ENCODE measurements at places on chromosomes 16 and 17. TPM values are rescaled to one million over a fixed set of nuclear protein-coding genes. Genes with fewer than 3 reads are reported as not detected.

DNA sequence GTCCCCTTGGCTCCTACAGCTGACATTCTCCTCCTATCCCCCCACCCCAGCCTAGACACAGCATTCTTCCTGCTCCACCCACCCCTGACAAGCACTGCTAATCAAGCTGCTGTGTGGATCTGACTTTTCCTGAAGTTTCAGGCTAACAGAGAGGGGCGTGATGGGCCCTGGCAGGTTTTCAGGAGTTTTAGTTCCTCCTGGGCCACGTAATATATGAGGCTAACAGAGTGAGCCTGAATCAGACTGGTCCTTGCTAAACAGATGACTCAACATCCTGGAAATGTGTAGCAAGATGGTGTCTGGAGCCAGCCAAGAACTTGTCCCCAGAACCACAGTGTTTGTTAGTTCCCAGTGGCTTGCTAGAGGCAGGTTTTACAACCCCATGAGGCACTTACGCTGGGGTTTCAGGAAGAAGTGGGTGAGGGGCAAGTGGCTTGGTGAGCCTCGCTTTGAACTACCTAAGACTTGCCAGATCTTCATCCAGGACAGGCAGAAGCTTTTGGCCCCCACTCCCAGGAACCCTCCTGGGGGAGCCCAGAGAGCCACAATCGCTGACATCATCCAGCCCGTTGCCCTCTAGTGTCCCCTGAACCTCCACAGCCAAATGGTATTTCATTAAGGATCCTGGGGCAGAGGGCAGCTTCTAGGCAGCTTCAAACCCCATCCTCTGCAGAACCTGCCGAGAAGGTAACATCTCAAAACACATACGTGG is 15.9 kb downstream of the TMEM92 start:
- peak; percentile 85 for DNase-seq

- DNase-seq, result no peak
These were observed 4.2 kb downstream of the SYT17 start for GRCh38 chr16:19172098-19172780.

- no peak for DNase-seq
These were observed 633 bp downstream of the TBC1D16 start for GRCh38 chr17:80034791-80035686.

DNA sequence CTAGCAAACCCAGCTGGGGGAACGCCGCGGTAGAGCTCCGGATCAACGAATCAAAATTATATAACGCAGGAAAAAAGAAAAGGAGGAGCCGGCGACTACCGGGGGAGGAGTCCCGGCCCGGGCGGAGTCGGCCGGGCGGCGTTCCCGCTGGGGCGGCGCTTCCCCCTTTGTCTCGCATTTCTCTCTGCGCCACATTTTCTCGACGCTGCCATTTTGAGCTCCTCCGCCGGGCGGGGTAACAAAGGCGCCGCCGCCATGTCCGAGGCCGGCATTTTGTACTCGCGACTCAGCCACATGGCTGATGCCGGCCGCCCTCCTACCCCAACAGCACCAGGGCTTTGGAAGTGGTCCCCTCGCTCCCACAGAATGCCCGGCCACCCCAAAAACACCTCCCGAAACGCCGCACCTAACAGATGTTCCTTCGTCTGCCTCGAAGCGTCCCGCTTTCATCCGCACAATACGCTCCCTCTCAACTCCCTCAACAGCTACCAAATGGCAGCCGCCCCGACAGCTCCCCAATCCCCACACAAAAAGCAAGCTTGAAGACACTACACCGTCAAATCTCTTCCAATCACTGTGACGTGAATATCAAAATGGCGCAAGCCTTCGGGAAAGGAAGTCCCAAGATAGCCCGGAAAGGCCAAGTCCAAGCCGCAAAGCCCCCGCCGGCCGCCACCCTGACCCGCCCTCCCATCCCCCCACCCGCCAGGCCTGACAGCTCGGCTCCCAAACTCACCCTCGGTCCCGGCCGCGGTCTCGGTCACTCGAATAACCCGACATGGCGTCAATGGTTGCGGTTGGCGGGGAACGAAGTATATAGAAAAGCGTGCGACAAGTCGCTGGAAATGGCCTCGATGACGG is 519 bp downstream of the DDX5 start:
- peak; percentile 69 for DNase-seq

- peak; percentile 96 for DNase-seq
These were observed at the start of gene VKORC1 for GRCh38 chr16:31094424-31095120. Gene VKORC1, minus strand, starts transcription at chr16:31094797. Its CDS starts 68 bp downstream, at chr16:31094729.

GRCh38 chr16:1749152-1750117 is 21.9 kb downstream of the NME3 start:
- no peak for DNase-seq

GRCh38 chr17:62675701-62676100 is 48.2 kb downstream of the MRC2 start:
- no peak for DNase-seq

- no peak for DNase-seq
These were observed 14.0 kb downstream of the ATP5PD start for GRCh38 chr17:75032720-75033280.

DNA sequence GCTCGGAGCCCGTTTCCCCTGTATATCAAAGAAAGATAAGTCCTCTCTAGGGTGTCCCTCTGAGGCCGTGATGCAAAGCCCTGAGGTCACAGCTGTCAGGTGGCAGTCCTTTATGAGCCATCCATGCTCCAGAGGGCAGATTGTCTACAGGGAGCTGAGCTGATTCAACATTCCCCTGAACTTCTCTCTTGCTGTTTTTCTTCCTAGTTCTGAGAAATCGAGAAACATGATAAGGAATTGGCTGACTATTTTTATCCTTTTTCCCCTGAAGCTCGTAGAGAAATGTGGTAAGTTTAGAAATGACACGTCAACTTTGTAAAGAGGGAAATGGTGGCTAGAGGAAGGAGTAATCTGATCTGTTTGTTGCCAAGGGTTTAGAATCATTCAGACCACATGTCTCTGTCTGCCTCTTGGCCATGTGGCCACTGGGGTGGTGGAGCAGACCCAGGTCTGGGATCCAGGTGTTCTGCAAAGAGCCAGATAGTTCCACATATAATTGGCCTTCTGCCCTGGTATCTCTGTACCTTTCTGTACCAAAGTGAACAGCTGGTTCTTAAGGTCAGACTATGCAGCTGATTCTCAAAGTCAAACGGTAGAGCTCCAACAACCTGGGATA is 3.5 kb downstream of the CTNS start:
- DNase-seq, result no peak

- DNase-seq, result no peak
These were observed 32.5 kb downstream of the DGKE start for GRCh38 chr17:56866496-56866895.

- peak; percentile 28 for DNase-seq
These were observed 3.7 kb upstream of the LYZL6 start for GRCh38 chr17:35947156-35947585.

DNA sequence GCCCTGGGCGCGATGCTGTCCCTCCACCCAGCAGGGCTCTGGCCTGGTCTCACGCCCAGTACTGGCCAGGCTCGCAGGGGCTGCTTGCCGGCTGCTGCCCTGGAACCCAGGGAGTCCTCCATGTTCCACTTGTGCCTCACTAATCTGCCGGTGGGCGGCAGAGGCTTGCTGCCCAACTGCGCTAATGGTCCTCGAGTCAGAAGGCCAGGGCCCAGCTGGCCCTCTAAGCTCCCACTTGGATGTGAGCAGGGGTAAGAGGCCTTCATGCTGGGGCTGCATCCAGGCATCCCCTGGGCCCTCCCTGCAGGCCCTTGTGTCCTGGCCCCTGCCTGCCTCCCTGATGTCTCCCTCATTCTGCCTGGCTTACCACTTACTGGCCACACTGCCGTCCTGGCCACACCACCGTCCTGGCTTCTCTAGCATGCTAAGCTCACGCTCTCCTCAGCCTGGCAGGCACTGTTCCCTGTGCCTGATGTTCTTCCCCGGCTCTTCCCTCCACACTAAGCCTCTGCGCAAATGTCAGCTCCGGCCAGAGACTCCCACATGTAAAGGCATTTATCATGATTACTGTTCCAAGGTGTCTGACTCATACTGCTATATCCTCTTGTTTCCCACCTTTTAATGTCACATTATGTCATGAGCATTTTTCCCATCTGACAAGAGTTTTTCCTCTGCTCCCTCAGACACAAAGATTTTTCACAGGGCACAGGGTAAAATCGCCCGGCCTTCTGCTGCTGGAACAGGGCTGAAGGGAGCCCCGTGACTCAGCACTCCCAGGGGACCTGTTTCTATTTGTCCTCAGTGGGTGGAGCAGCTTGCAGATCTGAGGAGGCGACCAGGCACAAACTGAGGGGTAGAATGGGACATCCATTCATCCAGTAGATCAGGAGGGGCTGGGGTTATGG is 15.9 kb downstream of the B9D1 start:
- peak; percentile 53 for DNase-seq

The SETD1A gene
- total RNA-seq, result 7.1 TPM

The TBC1D3G gene
- not detected for total RNA-seq

The ZNF750 gene
- 0.18 TPM for total RNA-seq

The CD300A gene
- not detected for total RNA-seq

All from foreskin keratinocyte (primary cell).